ENCODE measurements at places on chromosomes 6 and 20.

GRCh38 chr20:62274332-62274950, 28.4 kb upstream of the ADRM1 start:
- DNase-seq, result no peak

DNA sequence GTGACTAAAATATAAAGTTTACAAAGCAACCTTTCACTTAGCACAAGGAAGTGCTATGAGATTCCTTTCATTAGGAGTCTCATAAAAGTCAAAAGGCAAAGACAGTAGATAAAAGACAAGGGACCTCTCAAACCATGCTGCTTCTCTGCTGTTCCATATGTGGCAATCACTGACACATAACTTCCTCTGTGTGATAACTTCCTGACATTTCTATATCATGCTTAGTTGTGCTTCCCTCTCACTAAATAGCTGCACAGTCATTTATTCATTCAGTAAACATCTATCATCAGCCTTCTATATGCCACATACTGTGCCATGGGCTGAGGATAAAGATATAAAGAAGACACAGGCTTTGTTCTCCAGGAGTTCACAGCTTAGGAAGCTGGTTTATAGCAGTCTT, 214.8 kb upstream of the GRIK2 start:
- no peak for DNase-seq

DNA sequence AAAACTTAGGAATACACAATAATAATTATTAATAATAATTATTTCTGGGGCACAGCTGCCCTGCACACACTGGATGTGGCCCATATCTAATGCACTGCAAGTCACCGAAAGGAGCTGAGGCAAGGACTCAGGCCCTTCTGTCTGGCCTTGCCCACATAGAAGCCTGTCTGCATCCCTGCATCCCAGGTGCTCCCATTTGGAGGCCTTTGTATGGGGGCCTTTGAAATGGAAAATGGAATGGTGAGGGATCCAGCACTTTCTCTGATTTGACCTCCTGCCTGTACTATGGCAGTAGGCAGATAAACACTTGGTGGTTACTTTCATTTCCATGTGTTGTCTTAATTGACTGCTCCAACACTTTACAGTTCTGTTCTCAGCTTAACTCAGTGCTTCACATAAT, 75.7 kb upstream of the PTCHD4 start:
- DNase-seq, result no peak

- DNase-seq, result no peak
Observed at GRCh38 chr20:3119044-3119443, 34.5 kb upstream of the AVP start.

- no peak for DNase-seq
Observed at GRCh38 chr6:162198076-162198475, 529.5 kb downstream of the PRKN start.

GRCh38 chr6:138241381-138241780, 23.1 kb upstream of the PBOV1 start:
- DNase-seq, result no peak

GRCh38 chr20:62609279-62609720, 33.0 kb upstream of the SLCO4A1 start:
- DNase-seq, result no peak

GRCh38 chr6:73043446-73043845, 181.8 kb downstream of the KHDC1L start:
- no peak for DNase-seq

- DNase-seq, result no peak
Observed at GRCh38 chr20:37364013-37364926, 18.3 kb downstream of the SRC start.
